ENCODE measurements at places on chromosomes 5 and 9. TPM values are rescaled to one million over a fixed set of nuclear protein-coding genes. Genes with fewer than 3 reads are reported as not detected.

DNA sequence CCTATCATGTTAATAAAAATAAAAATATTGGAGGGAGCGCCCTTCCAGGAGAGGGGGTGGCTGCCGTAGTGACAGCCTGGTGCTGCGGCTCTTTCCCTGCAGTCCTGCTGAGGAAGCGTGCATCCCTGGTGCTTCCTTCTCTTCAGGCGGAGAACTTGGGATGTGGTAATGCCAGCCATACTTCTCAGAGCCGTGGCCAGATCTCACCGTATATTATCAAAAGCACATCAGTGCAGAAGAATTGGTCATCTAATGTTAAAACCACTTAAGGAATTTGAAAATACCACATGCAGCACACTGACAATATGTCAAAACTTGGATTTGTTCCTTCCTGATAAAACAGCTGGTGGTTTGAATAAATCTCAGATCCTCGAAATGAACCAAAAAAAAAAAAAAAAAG is 17.7 kb downstream of the C9orf40 start:
- DNase-seq: no peak

- DNase-seq: no peak
These were observed 24.6 kb downstream of the CNTLN start for GRCh38 chr9:17159469-17159868.

- DNase-seq: no peak
These were observed 498.2 kb downstream of the CDH12 start for GRCh38 chr5:22354956-22355355.

Gene ELOVL7
- 6.3 TPM for total RNA-seq

Gene SEMA4D
- total RNA-seq: 12.3 TPM

Gene TTC23L
- not detected for total RNA-seq

Gene POU5F2
- total RNA-seq: 0.07 TPM

Gene CRHBP
- not detected for total RNA-seq

Gene UNC5A
- total RNA-seq: 1.2 TPM

Gene PRRX2
- 0.17 TPM for total RNA-seq
